Activated CD8-positive, alpha-beta memory T cell treated with anti-CD3 and anti-CD28 coated beads for 1 hour (primary cell): ENCODE measurements at places on chromosomes 4 and X.

GRCh38 chrX:12894074-12895030 is 12.1 kb upstream of the TLR8 start:
- peak; percentile 20 for DNase-seq

DNA sequence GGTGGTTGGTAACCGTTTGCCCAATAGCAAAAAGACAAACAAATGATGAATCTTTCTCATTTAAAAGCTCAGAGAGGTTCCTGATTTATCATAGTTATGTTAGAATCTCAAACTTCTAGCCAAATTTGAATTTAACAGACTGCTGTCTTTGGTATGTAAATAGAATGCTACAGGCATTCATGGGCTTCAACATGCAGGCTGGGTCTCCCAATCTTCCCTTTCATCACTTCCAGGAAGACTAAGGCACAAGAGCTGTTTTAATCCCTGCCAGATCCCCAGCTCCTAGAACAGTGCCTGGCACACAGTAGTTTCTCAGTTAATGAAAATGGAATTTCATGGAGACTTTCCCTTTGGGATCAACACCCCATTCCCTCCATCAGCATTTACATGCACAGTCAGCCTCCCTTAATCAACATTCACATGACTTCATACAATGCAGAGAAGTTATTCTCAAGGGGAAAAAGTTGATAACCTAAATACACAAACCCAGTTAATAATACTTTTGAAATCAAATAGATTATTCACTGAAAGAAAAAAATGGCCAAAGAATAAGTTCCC is 107.6 kb upstream of the C1QTNF7 start:
- no peak for DNase-seq

GRCh38 chr4:128862608-128863311 is 53.3 kb downstream of the JADE1 start:
- no peak for DNase-seq

DNA sequence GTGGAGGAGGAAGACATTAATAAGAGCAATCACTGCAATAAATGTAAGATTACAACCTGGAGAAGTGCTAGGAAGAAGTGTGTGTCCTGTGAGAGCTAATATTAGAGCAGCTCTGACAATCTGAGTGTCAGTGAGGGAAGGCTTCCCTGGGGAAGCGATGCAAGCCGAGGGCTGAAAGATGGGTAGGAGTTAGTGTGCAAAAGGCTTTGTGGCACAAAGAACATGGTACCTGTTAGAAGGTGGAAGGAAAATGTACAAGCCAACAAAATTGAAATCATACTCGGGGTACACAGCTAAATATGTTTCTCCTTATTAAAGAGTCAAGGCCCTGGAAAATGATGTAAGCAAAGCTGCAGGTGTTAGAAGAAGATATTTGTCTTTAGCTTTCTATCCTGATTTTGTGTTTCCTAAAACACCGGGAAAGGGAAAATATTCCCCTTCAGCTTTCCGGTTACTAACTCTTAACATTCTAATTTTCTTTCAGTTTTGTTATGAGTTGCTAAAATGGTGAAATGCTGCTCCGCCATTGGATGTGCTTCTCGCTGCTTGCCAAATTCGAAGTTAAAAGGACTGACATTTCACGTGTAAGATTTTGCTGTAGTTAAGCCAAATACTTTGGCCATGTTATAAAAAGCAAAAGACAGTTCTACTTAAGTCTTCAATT is 808 bp downstream of the THAP6 start:
- no peak for DNase-seq

DNA sequence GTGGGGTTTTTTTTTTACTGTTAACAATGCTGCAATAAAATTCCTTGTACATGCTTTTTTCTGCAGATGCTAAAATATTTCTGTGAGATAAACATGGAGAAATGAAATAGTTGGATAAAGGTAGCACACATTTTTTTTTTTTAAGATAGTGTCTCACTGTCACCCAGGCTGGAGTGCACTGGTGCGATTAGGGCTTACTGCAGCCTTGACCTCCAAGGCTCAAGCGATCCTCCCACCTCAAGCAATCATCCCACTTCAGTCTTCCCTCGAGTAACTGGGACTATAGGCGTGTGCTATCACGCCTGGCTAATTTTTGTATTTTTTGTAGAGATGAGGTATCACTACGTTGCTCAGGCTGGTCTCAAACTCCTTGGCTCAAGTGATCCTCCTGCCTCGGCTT is 1.8 kb upstream of the HUWE1 start:
- no peak for DNase-seq

DNA sequence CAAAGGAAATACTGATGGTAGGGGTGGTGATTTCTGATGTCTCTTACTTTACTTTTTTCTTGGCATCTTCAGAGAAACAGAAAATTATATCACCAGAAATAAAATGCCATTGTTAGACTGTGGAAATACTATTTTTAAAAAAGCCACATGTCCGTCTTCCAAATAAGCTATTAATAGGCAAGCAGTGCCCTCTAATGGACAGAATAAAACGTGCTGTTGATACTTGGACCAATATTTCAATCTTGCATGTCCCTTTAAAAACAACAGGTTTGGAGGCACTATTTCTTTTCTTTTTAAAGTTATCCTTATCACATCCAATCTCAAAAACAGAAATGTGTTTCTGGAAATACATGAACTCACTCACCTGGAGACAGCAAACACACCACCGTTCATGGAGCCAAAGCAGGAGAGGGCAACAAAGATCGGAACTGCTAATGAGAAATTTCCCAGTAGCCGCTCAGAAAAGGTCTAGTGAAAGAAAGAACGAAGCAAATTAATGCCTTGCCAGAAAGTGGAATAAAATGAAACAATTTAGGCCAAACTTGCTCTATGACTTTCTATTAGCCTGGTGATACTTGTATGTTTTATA is 59.2 kb downstream of the SLC7A11 start:
- no peak for DNase-seq

- DNase-seq = no peak
Observed at GRCh38 chrX:154328646-154329045, 33.1 kb downstream of the TKTL1 start.

DNA sequence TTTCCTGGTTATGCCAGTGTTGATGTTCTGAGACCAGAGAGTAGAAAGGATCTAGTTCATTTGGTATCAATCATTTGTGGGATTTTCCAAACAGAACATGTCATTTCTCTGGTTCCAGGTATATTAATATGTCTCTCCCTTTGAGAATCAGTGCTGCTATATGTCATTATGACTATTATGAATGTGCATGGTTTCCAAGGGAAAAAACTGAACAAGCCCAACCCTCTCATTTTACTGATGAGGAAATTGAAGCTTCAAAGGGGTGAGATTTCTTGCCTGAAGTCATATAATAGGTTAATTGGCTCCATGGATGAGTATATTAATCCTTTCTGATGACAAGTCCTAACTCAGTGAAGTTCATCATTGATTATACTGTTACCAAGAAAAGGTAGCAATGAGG is 31.9 kb downstream of the RUFY3 start:
- no peak for DNase-seq

GRCh38 chrX:136203438-136203837 is 47.8 kb downstream of the MAP7D3 start:
- DNase-seq = no peak

- no peak for DNase-seq
Observed at GRCh38 chrX:130975947-130976346, 72.9 kb upstream of the ENOX2 start.

- DNase-seq = no peak
Observed at GRCh38 chr4:151489462-151490203, 80.7 kb downstream of the FHIP1A start.

DNA sequence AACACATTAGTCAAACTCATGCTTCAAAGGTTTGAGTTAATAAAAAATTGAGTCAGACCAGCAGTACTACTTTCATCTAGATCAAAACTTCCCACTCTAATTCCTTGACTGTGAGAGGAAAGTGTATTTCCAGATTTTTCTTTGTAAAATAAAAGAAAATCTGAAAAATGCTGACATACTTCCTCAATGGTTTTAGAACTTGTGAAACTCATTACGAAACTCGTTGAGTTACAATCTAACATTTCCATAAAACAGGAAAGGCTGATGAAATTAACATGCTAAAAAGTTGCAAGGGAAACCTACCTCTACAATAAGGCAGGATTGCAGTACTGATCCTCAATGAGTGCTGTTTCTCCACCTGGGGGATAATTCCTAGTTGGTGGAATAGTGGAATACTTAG is 217.8 kb upstream of the HCCS start:
- DNase-seq = no peak

GRCh38 chr4:40572692-40573310 is 56.9 kb downstream of the RBM47 start:
- no peak for DNase-seq

DNA sequence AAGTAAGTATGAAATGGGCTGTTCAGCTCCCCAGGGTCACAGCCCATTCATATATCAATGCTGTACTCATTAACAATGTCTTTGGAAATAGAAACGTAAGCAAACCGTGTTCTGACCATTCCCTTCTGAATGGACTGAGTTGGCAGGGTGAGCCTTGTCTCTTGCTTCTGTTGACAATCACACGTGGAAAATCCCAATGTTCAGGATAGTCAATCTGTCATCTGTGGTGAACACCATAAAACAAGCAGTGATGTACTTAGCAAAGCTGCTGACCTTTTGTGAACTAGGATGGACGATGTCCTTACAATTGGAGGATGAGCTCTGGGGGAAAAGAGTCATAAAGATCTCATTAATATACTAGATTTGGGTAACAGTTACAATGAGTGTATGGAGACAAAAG is 109.6 kb upstream of the PAQR3 start:
- DNase-seq = no peak

- no peak for DNase-seq
Observed at GRCh38 chr4:78687818-78688217, 88.3 kb upstream of the BMP2K start.

- no peak for DNase-seq
Observed at GRCh38 chrX:16589211-16589610, 60.7 kb upstream of the S100G start.

DNA sequence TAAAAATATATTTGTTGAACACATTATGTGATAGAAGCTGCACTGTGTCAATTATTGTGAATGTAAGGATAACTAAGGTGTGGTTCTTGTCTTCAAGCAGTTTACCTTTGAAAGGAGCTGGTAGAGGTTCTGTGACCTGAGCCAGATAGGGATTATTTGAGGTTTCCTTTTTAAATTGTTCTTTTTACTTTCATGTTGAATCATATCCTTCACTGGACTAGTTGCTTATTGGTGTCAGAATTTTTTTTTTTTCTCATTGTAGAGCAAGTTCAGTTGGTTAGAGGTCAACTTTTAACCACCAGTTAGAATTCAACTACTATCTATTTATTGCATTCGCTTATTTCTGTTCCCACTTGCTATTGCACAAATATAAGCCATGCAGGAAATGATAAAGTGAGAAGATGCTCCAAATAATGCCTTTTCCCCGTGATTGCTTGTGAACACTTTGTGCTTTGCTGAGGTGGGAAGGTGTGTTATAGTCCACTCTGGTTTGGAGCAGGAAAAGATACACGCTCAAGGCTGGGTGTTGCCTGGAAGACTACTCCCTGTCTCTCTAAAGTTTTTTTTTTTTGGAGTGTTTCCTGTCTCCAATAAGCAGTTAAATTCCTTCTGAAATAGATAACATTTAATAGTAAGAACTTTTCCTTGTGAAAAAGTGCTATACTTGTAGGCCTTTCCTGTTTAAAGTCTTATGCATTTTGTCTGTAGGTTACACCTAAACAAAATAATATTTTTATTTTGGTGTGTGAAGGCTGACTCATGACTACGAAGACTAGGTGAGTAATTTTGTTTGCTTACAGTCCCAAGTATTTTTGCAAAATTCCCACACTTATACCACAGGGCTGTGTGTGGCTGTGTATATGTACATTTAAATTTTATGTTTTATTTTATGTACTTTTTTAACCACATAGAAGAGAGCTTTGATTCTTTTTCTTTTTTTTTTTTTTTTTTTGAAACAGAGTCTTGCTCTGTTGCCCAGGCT is 83.8 kb upstream of the LCORL start:
- DNase-seq = no peak

- no peak for DNase-seq
Observed at GRCh38 chr4:85929961-85930665, 429.7 kb downstream of the MAPK10 start.

GRCh38 chrX:119266364-119266995 is 30.4 kb downstream of the PGRMC1 start:
- no peak for DNase-seq

GRCh38 chr4:116959045-116959444 is 126.3 kb downstream of the TRAM1L1 start:
- DNase-seq = no peak

DNA sequence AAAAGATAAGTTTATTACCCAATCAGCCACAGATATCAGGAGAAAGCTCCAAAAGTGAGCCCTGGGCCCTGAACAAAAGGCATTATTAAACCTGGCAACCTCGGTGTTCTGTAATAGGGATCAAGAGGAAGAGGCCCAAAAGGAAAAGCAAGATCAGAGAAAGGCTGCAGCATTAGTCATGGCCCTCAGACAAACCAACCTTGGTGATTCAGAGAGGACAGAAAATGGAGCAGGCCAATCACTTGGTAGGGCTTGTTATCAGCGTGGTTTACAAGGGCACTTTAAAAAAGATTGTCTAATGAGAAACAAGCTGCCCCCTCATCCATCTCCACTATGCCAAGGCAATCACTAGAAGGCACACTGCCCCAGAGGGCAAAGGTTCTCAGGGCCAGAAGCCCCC is 75.7 kb downstream of the AGTR2 start:
- DNase-seq = no peak

DNA sequence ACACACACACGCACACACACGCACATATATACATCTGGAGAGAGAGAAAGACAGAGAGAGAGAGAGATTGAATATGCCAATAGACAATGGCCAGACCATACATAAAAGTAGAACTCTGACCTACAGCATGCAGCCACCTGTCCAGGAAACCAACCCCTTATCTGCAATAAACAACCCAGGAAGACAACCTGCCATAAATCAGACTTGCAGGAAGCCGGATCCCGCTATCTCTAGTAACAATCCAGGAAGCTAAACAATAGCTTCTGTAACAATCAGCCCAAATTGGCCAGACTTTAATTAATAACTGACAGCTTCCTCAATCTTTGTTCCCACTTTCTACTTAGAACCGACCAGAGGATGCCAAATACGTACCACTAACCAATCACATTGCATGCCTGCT is 173.2 kb downstream of the LDB2 start:
- DNase-seq = no peak

DNA sequence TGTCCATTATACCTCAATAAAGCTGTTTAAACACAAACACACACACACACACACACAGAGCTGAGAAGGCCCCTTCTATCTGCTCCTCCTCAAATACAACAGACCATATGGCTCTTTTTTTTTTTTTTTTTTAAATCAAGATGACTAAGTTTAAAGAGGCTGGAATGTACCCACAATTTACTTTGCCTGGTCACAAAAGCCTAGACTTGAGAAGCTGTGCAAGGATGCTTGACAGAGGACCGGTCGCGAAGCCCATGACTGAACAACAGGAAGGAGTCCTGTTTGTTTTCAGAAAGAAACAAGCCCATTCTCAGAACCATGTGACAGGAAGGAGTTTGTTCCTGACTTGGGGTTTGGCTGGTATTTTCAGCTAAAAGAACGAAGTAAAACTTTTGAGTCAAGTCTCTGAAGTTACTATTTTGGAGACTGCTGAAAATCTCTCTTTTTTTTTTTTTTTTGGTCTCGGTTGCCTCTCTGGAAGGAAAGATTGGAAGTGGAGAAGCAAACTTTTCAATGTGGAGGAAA is 650.9 kb upstream of the TENM3 start:
- no peak for DNase-seq
